ENCODE measurements at places on chromosomes 13 and 19.

DNA sequence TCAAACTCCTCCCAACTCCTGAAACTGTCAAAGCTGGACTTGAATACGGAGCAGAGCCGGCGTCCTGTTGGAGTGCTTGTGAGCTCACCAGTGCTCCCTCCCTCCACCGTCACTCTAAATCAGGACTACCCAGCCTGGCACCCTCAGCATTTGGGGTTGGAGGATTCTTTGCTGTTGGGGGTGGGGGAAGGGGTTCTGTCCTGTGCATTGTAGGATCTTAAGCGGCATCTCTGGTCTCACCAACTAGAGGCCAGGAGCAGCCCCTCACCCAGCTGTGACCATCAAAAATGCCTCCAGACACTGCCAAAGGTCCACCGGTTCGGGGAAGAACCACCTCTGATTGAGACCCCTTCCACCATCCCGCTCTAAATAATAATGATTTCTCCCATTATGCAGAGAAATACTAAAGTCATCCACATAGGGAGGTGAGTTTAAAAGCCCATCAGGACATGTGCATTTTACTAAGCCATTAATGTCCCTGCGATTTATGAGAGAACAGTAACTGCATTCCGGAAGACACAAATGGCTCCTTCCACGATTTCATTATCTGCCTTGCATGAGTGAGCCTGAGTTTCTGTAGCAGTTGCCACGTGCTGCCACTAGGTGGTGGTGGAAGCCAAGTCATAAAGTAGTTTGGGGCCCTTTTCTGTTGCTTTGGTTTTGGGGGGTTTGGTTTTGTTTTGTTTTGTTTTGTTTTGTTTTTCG is 16.1 kb upstream of the USP29 start:
- peak; percentile 61 for DNase-seq

DNA sequence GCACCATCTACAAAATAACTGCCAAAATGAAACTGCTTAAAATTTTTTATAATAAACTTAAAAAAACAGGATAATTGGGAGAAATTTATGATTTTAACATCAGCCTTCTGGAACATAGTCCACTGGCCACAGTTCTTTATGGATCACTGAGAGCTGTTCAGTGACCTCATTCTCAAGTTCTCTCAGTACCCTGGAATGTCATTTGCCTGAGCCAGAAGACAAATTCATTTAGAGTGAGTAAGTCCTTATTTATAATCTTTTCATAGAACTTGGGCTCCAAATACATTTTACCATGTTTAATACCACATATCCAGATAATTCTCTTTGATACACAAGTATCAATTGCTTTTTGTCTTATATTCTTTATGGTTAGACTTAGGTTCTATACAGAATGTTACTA is 87.6 kb downstream of the CAB39L start:
- DNase-seq, result peak; percentile 88

DNA sequence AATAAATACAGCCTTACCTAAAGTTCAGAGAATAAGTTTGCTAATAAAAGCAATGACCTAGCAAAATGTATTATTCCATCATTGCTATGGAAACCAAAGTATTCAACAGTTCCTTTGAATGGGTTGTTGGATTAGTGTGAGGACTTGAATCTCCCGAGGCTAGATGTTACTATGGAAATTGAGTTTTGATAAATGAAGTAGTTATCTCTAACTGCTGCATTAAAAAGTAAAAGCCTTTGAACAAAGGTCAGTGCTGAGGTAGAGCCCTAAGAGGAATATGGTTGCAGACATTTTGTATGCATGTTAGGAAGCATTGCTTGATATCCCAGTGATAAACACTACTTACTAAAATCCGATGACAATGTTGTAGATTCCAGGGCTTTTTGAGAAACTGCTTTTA is 6.2 kb downstream of the KLF5 start:
- DNase-seq, result no peak

DNA sequence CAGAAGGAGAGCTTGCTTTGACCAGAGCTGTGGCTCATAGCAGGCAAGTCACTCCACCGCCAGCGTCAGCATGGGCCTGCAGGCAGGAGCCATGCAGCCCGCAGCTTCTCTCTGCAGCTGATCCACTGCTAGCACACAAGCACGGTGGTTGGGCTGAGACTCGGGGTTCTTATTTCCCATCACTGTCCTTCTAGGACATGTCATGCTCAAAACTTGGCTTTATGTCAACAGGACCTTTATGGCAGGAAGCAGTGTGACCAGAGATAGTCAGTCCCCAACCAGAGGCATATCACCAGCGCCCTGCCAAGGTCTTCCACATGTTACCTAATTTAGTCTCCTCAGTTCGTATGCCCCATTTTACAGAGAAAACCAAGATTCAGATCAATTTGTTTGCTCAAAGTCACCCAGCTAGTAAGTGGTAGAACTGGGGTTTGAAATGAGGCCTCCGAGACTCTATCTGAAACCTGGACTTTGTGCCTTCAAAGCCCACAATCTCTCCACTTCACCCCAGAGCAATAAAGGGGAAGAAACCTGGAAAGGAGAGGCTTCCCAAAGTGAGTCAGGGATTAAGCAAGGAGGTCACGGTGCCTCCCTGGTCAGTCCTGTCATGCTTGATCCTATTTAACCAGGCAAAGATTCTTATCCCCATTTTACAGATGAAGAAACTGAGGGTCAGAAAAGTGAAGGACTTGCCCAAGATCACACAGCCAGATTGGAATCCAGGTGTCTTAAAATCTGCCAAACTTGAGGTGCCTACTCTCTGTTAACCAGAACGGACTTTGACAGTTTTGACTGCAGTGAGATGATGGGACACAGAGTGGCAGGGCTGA is 5.1 kb downstream of the TMEM272 start:
- DNase-seq, result no peak

DNA sequence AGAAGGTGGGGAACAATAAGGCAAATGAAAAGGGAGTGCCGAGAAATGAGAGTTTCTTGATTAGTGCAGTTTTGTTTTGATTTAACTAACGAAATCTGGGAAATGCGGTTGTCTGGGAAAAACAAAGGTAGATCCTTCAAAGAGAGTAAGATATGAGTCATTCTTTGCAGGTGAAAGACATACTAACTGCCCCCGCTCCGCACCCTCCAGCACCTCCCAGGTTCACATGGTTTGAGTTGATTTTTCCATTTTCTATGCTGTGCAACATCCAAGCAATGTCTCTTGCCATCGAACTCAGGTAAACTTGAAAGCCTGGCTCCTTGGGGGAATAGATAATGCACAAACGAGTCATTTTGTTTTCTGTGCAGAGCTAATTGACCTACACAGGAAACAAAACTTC is 84.1 kb upstream of the KLF12 start:
- DNase-seq, result no peak

GRCh38 chr19:18089726-18090125 is 3.0 kb upstream of the IL12RB1 start:
- no peak for DNase-seq

GRCh38 chr19:6032827-6033226 is 54.9 kb upstream of the RANBP3 start:
- no peak for DNase-seq

DNA sequence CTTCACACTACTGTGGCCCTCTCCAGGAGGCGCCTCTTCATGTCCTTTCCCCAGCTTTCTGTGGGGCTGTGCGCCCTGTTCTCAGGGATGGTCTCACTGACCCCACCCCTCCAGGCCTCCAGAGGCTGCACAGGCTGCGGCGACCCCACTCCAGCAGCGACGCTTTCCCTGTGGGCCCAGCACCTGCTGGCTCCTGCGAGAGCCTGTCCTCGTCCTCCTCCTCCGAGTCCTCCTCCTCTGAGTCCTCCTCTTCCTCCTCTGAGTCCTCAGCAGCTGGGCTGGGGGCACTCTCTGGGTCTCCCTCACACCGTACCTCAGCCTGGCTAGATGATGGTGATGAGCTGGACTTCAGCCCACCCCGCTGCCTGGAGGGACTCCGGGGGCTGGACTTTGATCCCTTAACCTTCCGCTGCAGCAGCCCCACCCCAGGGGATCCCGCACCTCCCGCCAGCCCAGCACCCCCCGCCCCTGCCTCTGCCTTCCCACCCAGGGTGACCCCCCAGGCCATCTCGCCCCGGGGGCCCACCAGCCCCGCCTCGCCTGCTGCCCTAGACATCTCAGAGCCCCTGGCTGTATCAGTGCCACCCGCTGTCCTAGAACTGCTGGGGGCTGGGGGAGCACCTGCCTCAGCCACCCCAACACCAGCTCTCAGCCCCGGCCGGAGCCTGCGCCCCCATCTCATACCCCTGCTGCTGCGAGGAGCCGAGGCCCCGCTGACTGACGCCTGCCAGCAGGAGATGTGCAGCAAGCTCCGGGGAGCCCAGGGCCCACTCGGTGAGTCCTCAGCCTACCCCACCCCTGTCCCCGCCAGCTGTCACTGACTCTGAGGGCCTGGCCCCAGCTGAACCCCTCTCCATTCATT is 11.2 kb downstream of the ARHGAP33 start:
- no peak for DNase-seq

GRCh38 chr19:1069009-1069779 is 2.2 kb downstream of the ARHGAP45 start:
- no peak for DNase-seq

GRCh38 chr19:31903979-31904378 is 441.4 kb upstream of the ZNF507 start:
- no peak for DNase-seq
